ENCODE measurements at places on chromosomes 5 and 9.

- DNase-seq, result peak; percentile 64
Measured at GRCh38 chr5:16552666-16553343, 64.0 kb downstream of the RETREG1 start.

- DNase-seq, result no peak
Measured at GRCh38 chr5:131416729-131417128, 152.9 kb downstream of the CDC42SE2 start.

- peak; percentile 1 for DNase-seq
Measured at GRCh38 chr5:168992687-168993086, 308.3 kb downstream of the SLIT3 start.

GRCh38 chr5:56861893-56862485 lies 46.6 kb downstream of the MAP3K1 start:
- no peak for DNase-seq

- no peak for DNase-seq
Measured at GRCh38 chr5:147666419-147666818, 116.1 kb downstream of the JAKMIP2 start.

DNA sequence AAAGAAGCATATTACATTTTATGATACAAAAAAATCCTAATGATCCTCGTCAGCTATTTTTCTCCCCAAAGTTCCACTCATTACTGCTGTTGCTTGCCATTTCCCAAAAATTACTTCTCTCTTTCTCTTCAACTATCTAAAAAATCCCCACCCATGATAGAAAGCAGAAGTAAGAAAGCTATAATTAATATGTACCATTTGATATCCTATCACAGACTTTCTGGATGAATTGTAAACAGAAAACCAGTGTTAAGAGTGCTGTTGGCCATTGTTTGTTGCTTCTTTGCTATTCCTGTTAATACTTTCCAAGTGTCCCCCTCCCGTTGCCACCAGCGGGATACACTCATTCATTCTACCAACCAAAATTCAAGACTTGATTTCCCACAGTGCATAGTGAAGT lies 136.3 kb upstream of the SMARCA2 start:
- no peak for DNase-seq

- DNase-seq, result peak; percentile 94
Measured at GRCh38 chr5:124628721-124629596, 117.5 kb downstream of the ZNF608 start.

GRCh38 chr9:38160613-38161215 lies 91.7 kb upstream of the SHB start:
- peak; percentile 51 for DNase-seq

DNA sequence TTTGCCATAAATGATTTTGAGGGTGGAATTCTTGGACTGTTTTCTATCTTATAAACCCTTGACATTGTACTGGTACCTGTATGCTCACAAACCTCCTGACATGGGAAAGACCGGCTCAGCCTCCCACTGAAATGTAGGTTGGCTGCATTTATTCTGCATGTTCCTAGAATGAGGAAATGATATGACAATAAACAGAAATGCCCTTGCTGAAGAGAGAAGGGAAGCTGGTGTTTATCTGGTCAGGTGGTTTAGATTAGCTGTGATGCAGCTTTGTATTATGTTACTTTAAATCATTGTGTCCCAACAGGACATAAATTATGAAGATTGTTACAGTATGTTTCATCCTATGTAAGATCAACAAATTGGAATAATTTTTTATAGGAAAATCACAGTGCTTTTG lies 23.1 kb upstream of the CATSPER3 start:
- no peak for DNase-seq

- no peak for DNase-seq
Measured at GRCh38 chr9:116087246-116087645, 66.3 kb upstream of the PAPPA start.

GRCh38 chr5:108739376-108739775 lies 8.3 kb upstream of the FER start:
- DNase-seq, result no peak

DNA sequence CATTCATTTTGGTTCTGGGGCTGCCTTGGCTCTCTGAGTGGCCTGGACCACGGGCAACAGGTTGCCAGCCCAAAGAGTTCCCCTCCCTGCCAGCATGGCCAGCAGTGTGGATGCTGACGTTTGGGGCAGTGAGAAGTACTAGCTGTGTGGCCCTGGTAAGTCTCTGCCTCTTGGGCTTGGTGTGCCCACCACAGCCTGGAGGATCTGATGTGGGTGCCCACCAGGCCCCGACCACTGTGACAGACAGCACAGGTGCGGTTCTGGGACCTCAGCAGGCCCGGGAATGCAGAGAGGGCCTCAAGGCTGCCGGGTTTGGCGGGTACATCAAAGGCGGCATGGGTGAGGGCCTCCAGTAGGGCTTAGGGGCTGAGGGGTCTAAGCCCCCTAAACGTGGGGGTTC lies 33.6 kb upstream of the PITX1 start:
- DNase-seq, result no peak

- DNase-seq, result no peak
Measured at GRCh38 chr5:154311362-154311761, 120.8 kb downstream of the GALNT10 start.

DNA sequence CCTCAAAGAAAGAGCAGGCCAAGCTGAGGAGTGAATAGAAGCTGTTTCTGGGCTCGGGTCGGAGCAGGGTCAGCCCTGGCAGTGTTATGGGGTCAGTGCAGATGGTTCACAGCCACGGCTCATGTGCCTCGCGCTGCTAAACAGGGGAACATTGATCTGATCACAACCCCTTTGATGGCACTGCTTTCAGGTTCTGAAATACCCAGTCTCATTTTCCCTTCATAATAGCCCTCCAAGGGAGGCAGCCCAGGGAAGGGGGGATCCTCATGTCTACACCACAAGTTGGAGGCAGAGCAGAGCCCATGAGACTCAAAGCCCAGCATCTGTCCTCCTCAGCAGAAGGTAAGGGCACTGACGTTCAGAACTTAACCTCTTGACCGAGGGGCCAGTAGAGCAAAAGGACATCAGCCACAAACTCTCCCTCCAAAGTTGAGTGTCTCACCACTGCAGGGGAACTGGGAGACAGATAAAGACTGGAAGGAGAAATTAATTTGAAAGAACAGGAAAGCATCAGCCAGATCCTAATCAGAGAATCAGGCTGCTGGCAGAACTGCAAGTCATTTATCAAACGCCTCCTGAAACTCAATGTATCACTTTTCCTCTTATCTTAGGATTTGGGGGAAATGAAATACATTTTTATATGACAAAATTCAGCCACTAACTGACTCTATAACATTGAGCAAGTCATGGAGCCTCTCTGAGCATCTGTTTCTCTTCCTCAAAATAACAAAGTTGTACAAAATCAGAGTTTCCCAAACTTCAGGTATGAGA lies 110.6 kb downstream of the SH3TC2 start:
- no peak for DNase-seq

GRCh38 chr5:78060421-78060820 lies 234.1 kb downstream of the AP3B1 start:
- DNase-seq, result no peak

DNA sequence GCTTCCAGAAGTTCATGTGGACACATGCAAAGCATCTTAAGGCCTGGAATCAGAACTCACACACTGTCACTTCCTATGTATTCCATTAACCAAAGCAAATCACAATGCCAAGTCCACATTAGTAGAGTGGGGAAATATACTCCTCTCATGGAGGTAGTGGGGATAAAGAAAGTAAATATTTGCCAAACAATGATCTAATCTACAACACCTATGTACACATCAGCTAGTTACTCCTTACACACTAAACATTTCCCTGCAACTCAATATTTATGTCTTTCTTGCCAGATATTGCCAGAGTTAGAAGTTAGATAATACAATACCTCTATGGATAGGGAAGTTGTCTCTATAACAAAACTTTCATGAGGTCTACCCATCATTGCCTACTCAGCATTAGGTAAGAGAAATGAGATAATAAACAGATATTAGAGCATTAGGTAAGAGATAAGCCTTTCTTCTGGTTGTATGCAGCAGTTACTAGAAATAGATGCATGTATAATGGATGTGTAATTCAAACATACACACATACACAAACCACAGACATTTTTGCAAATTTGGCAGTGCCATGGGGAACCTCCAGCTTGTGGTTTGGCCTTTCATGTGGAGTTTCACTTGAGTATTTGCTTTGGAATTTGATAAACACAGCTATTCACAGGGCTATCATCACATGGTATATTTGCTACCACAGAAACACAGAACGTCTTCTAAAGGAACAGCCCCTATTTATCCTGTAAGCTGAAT lies 196.5 kb downstream of the TLE1 start:
- peak; percentile 64 for DNase-seq

Measured in ACHN (cell line).